Tibial nerve (tissue), 4 donors: ENCODE measurements at places on chromosomes 4 and X.
A peak's percentile ranks its signal among the peaks of the same experiment; 100 is the strongest.

DNA sequence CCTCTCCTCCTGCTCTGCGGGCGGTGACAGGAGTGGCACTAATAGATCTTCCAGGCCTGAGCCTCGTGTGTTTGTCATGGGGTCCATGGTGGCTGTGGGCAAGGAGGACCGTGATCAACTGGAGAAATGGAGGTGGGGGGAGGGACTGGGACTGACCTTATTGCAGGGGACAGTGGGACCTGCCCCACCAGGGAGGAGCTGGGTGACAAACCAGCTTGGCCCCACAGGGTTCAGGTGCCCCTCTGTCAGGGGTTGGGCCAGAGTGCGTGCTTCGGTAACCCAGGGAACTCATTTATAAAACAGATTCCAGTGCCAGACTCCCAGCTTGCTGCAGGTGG lies 366.5 kb downstream of the BCOR start:
- no peak for DNase-seq
- H3K27me3 ChIP-seq: no peaks in the 10 kb centered on the region
- H3K36me3 ChIP-seq: no peaks in the 10 kb centered on the region
- no peaks in the 10 kb centered on the region for H3K4me1 ChIP-seq

GRCh38 chrX:6184900-6185515 lies 43.7 kb downstream of the NLGN4X start:
- no peak overlapping the region for H3K27ac ChIP-seq
- no peaks in the 10 kb centered on the region for H3K4me1 ChIP-seq
- H3K36me3 ChIP-seq: no peaks in the 10 kb centered on the region
- H3K4me3 ChIP-seq: no peak overlapping the region

GRCh38 chr4:151807220-151807619 lies 46.4 kb upstream of the GATB start:
- no peaks in the 10 kb centered on the region for H3K36me3 ChIP-seq
- H3K4me1 ChIP-seq: no peaks in the 10 kb centered on the region
- no peak for DNase-seq
- H3K4me3 ChIP-seq: no peak overlapping the region
- no peak overlapping the region for H3K27ac ChIP-seq

DNA sequence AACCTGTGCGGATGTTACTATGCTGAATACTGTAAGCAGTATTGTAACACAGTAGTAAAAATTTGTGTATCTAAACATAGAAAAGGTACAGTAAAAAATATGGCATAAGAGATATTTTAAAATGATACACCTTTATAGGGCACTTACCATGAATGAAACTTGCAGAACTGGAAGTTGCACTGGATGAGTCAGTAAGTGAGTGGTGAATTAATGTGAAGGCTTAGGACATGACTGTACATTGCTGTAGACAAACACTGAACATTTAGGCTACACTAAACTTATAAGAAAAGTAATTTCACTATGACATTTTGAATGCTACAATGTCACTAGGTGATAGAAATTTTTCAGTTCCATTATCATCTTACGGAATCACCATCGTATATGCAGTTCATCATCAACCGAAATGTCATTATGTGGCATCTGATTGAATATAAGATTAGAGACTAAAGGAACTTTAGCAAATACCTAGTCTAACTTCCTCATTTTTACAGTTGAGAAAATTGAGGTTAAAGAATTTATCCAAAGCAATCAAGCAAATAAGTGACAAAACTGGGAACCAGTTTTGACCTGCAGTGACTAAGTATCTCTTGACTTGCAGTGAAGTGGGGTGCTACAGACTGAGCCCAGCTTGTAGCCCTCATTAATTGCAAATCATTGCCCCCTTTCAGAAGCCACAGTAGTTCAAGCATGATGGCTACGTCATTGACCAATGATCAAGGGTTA lies 55.3 kb downstream of the EGF start:
- H3K4me1 ChIP-seq: no peaks in the 10 kb centered on the region
- H3K27ac ChIP-seq: no peak overlapping the region
- H3K36me3 ChIP-seq: no peaks in the 10 kb centered on the region
- no peak overlapping the region for H3K4me3 ChIP-seq

DNA sequence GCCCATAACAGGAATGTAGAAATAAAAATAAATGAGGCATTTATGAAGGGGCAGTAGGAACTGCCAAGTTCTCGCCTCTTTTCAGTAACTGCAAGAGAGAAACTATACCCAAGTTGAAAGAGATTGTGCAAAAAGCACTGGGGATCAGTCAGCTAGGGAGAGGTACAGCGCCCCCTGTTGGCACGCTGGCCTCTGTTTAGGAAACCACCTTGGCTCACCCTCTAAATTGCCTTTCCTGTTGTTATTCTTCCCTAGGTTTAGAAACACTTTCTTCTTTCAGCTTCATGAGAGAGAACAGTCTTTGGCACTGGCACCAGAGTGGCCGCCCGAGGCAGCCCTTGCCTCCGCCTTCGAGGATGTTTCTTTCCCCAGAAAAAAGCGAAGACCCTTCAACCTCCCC lies 348.5 kb downstream of the MID1IP1 start:
- H3K4me1 ChIP-seq: no peaks in the 10 kb centered on the region
- H3K27ac ChIP-seq: no peak overlapping the region
- no peaks in the 10 kb centered on the region for H3K36me3 ChIP-seq
- peak; percentile 83 for DNase-seq
- no peak overlapping the region for H3K4me3 ChIP-seq
- H3K27me3 ChIP-seq: no peaks in the 10 kb centered on the region

DNA sequence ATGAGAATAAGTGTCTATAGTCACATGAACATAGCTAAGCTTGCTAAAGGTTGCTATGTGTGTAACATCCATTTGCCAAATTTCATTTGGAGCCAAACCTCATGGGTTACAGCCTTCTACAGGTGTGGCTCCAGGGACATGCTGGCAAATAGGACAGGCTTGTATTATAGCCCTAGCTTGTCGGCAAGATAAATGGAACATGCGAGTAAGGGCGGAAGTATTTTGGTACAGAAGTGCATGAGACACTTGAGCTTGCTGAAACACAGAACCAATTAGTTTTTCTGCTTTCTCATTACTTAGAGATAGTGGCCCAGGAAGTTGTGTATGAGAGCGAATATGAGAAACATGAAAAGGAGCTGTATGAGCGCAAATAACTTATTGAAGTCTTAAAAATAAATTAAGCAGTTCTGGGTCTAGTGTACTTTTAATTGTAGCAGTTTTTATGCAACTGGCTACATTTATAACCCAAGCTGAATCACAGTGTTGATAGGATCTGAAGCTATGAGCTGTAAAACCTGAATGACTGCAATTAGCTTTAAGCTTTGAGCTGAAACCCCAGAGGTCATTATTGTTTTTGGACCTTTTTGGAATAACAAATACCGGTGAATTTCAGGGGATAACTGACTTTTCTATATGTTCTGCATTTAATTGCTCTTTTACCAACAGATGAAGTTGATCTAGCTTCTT lies 64.6 kb downstream of the KDM5C start:
- H3K4me1 ChIP-seq: no peaks in the 10 kb centered on the region
- no peak overlapping the region for H3K4me3 ChIP-seq

GRCh38 chrX:154308108-154308946 lies 12.7 kb downstream of the TKTL1 start:
- H3K4me1 ChIP-seq: peaks cover 4% of the 10 kb centered on the region
- no peak overlapping the region for H3K4me3 ChIP-seq
- no peaks in the 10 kb centered on the region for H3K36me3 ChIP-seq
- no peak overlapping the region for H3K27ac ChIP-seq

DNA sequence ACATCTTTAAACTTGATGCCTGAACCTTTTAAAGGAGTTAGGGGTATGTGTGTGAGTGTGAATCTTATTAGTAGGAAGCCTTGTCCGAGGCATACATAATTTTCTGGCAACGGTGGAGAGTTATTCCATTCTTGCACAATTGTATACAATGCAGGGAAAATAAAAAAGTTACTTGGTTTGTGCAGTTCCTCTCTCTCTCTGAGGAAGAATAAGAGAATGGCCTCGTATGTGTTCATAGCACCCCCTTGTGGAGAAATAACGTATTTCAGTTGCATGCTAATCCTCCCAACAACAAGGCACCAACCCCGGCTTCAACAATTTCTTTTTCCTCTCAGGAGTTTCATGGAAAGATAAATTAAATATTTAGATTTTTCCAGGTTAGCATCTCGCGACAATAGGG lies 33.7 kb upstream of the FGF13 start:
- peak; percentile 72 for DNase-seq
- no peak overlapping the region for H3K4me3 ChIP-seq

DNA sequence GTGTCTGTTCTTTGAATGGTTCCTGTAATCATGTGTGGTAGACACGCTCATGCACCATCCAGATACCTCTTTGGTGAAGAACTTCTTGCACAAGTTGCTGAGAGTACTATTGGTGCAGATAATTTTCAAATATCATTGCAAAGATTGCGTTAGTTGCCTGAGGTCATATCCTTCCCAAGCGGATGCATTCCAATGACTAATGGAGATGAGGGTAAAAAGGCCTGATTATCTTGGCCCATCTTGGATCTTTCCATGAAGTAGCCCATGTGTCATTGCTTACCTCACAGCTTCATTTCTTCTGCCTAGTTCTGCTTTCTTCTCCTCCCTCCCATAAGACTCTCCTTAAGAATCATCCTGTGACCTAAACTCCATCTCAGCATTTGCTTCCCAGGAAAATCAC lies 384.9 kb upstream of the CNKSR2 start:
- no peak overlapping the region for H3K27ac ChIP-seq
- H3K36me3 ChIP-seq: no peaks in the 10 kb centered on the region
- no peak for DNase-seq
- H3K27me3 ChIP-seq: no peaks in the 10 kb centered on the region
- H3K4me3 ChIP-seq: no peak overlapping the region

- H3K27me3 ChIP-seq: no peaks in the 10 kb centered on the region
- H3K36me3 ChIP-seq: no peaks in the 10 kb centered on the region
- H3K4me3 ChIP-seq: no peak overlapping the region
- H3K27ac ChIP-seq: no peak overlapping the region
These were observed 413.1 kb downstream of the GBA3 start for GRCh38 chr4:23105759-23106370.

GRCh38 chrX:121151293-121151692 lies 103.9 kb downstream of the GLUD2 start:
- DNase-seq: no peak
- H3K36me3 ChIP-seq: no peaks in the 10 kb centered on the region
- no peaks in the 10 kb centered on the region for H3K4me1 ChIP-seq
- H3K27ac ChIP-seq: no peak overlapping the region
- no peaks in the 10 kb centered on the region for H3K27me3 ChIP-seq

GRCh38 chr4:15890246-15890829 lies 48.2 kb downstream of the FGFBP1 start:
- H3K4me3 ChIP-seq: no peak overlapping the region
- peaks cover 7% of the 10 kb centered on the region for H3K4me1 ChIP-seq
- no peaks in the 10 kb centered on the region for H3K36me3 ChIP-seq
- no peaks in the 10 kb centered on the region for H3K27me3 ChIP-seq
- no peak overlapping the region for H3K27ac ChIP-seq

DNA sequence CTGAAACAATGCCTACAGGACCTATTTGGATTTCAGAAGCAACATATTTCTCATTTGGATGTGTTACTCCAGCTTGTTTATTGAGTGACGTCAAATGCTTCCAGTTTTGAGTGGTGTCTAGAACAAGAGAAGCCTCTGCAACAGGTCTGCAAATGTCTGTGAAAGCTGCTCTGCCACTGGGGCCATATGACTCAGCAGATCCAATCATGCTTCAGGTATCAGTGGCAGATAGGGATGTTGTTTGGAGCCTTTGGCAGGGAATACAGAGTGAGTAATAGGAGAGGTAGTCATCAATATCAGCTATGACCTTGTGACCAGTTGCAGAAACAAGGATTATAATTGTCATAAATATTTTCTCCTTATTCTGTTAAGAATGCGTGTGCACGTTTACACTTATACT lies 141.1 kb upstream of the ZXDA start:
- H3K27me3 ChIP-seq: no peaks in the 10 kb centered on the region
- H3K4me1 ChIP-seq: no peaks in the 10 kb centered on the region
- no peaks in the 10 kb centered on the region for H3K36me3 ChIP-seq
- no peak overlapping the region for H3K27ac ChIP-seq
- no peak overlapping the region for H3K4me3 ChIP-seq

- no peak for DNase-seq
- peaks cover 17% of the 10 kb centered on the region for H3K4me1 ChIP-seq
- H3K27ac ChIP-seq: no peak overlapping the region
- H3K36me3 ChIP-seq: no peaks in the 10 kb centered on the region
These were observed 16.8 kb downstream of the ABCD1 start for GRCh38 chrX:153741446-153741845.

- no peak overlapping the region for H3K27ac ChIP-seq
- DNase-seq: no peak
- H3K27me3 ChIP-seq: no peaks in the 10 kb centered on the region
- no peak overlapping the region for H3K4me3 ChIP-seq
These were observed 614.0 kb upstream of the BOD1L1 start for GRCh38 chr4:14241574-14241973.

- DNase-seq: no peak
- H3K27ac ChIP-seq: no peak overlapping the region
- no peaks in the 10 kb centered on the region for H3K36me3 ChIP-seq
- H3K27me3 ChIP-seq: no peaks in the 10 kb centered on the region
- peaks cover 10% of the 10 kb centered on the region for H3K4me1 ChIP-seq
These were observed 28.5 kb downstream of the ADGRA3 start for GRCh38 chr4:22487328-22487727.

DNA sequence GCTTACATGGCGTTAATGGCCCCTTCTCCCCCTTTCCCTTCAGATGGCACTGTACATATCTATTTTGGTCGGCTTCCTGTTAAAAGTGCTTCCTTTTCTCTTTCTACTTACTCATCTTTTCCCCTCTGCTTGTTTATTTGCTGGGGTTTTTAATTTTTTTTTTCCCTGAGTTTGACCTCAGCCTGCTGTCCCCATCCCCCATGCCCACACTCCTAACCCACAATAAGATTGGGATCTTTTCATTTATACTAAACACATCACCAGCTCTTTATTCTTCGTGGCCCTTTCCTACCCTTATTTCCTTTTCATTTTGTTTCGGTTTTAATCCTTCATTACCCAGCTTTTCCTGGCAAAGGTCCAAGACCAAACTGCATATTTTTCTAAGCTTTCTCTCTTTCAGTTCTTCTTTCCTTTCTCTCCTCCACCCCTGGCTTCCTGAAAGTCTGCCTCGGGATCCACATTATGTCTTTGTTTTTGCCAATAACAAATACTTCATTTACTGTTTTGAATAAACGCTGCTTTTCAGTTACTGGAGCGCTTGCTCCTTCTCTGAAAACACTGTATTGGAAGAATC lies 152.0 kb upstream of the USP9X start:
- no peak for DNase-seq
- H3K4me3 ChIP-seq: peak overlapping the region; percentile 14
- H3K4me1 ChIP-seq: peaks cover 26% of the 10 kb centered on the region
- peak overlapping the region; percentile 84 for H3K27ac ChIP-seq

DNA sequence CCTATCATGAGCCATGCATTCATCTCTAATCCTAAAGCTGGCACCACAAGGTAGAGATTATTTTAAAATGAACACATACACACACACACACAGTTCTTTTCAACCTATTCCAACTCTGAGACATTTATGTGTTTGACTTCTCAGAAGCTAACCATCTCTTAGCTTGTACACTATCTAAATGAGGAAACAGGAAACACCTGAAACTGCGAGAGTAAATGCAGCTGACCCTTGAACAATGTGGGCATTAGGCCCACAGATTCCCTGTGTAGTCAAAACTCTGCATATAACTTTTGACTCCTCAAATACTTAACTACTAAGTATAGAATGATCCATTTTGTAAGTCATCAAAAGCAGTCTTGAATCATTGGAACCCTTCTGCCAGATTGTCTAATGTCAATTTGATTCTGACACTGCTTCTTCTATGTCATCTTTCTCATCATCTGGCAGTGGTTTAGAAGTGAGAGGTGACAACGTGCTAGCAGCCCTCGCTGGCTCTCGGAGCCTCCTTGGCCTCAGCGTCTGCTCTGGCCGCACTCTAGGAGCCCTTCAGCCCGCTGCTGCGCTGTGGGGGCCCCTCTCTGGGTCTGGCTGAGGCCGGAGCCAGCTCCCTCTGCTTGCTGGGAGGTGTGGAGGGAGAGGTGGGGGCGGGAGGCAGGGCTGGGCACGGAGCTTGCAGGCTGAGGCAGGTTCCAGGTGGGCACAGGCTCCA lies 21.4 kb upstream of the IL15 start:
- no peak overlapping the region for H3K27ac ChIP-seq
- H3K4me3 ChIP-seq: no peak overlapping the region
- no peaks in the 10 kb centered on the region for H3K4me1 ChIP-seq
- no peaks in the 10 kb centered on the region for H3K36me3 ChIP-seq
